ENCODE measurements at places on chromosomes 16 and 17. TPM values are rescaled to one million over a fixed set of nuclear protein-coding genes. Genes with fewer than 3 reads are reported as not detected.

TERB1 gene
- not detected for total RNA-seq

FOXF1 gene
- 0.12 TPM for total RNA-seq

NPIPB4 gene
- total RNA-seq, result 54.5 TPM

DBF4B gene
- total RNA-seq, result 3.9 TPM

GRIN2C gene
- 0.20 TPM for total RNA-seq

ACE gene
- 6.5 TPM for total RNA-seq

SGF29 gene
- total RNA-seq, result 20.5 TPM

OTOA gene
- not detected for total RNA-seq

ZNF19 gene
- 1.6 TPM for total RNA-seq

TPSG1 gene
- total RNA-seq, result not detected

ATP2C2 gene
- total RNA-seq, result not detected

WNK4 gene
- 0.30 TPM for total RNA-seq

Measured in psoas muscle (tissue), 8 donors.